DND-41 (cell line): ENCODE measurements at places on chromosomes 13 and 19.
A peak's percentile ranks its signal among the peaks of the same experiment; 100 is the strongest.

DNA sequence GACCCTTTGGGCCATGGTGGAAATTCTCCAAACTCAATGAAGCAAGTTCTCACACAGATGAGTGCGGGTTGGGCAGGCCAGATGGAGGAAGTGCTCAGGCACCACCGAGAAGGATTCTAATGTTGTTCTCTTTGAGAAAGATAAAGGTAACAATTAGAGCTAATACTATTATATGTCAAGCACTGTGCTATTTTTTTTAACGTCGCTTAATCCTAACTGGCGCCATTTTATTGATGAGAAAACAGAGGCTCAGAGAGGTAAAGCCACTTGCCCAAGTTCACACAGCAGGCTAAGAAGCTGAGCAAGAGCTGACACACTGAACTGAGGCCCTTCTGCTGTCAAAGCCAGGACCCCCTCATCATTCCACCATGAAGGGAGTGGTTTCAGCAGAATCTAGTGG lies 1.0 kb downstream of the FBL start:
- DNase-seq = no peak

DNA sequence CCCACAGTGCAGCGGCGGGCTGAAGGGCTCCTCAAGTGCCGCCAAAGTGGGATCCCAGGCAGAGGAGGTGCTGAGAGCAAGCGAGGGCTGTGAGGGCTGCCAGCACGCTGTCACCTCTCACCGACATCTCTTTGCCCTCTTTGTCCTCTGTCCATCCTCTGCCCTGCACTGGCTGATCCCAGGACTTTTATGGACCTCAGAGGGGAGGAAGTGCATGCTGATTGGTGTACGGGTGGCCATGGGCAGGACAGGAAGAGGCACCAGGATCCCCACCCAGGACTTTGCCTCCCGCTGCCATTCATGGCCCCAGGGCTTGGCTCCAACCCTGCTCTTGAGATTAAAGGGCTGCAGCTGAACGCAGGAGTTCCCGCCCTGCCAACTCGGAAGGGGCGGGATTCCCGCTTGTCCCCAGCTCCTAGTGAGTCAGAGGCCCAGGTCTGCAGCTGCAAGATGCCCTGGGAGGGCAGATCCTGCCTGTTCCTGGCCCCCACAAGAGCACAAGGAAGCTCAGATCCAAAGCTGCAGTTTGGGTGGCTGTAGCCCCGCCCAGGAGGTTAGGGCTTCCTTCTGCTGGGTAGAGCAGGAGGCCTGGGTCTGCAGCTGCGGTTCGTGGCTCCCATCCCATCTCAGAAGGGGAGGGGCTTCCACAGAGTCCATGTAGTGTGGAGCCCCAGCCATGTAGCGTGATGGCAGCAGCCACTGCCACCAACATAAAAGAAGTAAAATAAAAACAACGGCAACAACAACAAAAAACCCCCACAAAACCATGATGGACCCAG lies 1716.7 kb downstream of the SLITRK1 start:
- no peak for DNase-seq

DNA sequence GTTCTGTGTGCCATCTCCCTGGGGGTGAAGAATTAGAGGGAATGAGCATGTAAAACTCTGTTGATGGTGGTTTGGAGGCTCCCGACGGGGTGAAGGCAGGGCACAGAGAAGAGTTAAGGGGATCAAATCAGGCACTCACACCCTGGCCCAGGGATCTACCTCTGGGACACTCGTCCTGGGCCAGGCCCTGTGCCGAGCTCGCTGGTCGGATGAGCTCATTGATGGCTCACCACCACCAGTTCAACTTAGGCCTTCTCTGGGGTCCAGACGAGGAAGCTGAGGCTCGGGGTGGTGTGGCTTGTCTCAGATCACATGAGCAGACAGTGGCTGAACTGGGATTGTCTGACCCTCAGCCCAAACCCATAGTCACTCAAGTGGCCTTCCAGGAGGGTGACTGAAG lies 1.6 kb downstream of the NACC1 start:
- no peak for DNase-seq

DNA sequence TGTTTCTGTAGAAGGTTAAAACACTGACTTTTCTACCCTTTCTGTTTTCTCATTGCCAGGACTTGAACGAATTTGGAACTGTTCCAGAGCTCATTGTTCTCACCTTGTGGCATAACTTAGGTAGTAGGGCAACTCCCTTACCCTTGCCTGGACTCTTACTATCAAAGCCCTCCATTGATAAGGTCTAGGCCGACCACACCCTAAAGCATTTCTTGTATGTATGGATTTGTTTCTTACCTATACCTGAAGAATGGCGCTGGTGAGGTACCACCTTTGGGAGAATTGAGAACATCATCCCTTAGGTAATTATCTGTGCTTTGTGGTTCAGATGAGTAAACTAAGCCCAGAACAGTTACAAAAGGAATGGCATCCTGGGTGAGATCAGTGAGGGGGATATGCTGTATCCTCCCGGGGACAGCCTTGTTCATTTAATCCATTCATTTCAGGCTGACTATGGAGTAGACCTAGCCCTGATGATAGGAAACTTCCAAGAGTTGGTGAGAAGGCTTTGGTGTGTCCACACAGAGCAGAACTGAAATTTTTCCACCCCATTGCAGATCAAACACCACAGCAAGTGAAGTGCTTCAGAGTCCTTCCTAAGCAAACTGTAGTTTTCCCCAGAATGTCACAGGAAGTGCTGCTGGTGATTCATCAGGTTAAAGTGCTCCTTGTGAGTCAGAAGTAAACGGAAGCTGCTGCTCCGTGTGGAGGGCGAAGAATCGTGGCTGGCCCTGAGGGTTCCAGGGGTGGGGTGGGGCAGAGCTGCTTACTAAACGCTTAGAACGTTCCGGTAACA lies 113.0 kb downstream of the TEX26 start:
- DNase-seq = peak; percentile 80

DNA sequence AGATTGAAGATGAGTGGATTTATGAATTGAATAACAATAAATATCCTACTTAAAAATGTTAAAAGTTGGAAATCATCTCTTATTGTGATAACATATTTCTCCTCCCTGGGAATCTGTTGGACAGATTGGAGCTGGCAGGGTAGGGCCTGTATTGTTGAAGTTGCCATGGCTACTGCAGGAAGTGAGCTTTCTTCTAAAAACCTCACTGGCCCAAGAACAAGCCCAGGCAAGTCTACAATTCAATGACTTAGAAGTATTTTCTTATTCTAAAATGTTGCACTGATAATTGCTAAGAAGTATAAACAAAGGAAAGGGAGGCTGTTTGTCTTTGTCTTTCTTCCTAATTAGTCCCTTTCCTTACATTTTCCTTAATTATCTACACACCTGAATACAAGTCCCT lies 112.1 kb downstream of the DLEU7 start:
- DNase-seq = peak; percentile 71

DNA sequence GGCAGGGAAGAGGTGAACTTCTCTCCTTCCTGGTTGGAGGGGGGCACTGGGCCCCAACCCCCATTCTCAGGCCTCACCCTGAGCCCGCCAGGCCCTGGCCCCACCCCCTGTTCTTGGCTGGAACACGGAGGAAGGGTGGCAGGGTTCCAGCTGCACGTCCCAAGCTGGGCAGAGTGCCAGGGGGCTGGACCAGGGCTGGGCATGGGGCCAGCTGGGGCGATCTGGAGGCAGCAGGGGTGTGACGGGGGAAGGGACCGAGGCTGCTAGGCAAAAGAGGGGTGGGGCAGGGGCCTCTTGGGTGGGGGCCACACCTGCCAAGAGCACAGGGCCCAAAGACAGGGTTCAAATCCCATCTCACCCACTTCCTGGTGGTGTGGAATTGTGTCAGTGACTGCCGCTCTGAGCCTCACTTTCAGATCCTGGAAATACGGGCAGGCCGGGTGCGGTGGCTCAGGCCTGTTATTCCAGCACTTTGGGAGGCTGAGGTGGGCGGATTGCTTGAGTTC lies 2.2 kb downstream of the HIF3A start:
- DNase-seq = peak; percentile 32

DNA sequence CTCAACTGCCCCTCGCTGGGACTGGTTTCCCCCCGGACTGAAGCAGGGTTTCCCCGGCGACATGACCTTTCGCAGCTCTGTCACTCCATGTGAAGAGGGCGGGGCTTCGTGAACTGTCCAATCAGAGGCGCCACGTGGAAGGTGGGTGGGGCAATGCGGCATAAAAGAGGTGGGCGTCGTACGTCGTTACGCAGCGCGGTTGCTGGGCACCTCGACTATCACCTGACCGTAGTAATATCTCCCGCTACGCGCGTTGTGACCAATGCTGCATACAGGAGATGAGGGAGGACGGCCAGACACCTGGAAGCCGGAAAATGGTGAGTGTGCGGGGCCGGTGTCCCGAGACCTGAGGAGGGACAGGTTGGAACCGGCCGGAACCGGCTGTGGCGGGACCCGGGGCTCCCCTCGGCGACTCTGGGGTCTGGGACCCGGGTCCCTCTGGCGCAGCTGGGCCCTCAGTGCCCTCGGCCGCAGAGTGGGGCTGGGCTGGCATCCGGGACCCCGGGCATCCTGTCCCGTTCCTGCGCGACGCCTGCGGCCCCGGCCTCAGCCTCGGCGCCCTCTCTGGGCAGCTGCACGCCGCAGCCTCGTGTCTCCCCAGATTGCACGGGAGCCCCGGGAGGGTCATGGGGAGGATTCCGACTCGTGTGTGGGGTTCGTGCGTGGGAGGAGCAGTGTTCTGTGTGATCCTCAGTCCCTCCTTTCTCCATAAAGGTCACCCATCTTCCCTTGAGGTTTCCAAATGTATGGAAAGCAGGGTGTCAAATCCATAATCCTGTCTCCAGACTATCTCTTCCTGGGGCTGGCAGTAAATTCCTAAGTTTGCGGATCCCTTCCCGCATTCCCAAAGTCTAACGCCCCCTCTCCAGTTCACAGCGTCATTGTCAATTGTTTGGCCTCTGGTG lies 32.2 kb downstream of the ZNF136 start:
- DNase-seq = no peak

GRCh38 chr19:35059006-35059798 lies 17.7 kb downstream of the HPN start:
- DNase-seq = no peak

- no peak for DNase-seq
Observed at GRCh38 chr19:45444318-45445041, 20.8 kb upstream of the ERCC1 start.

- DNase-seq = no peak
Observed at GRCh38 chr13:97753942-97754670, 199.4 kb upstream of the IPO5 start.

- DNase-seq = no peak
Observed at GRCh38 chr13:76216729-76217128, 580.6 kb downstream of the LMO7 start.

- DNase-seq = no peak
Observed at GRCh38 chr13:97719736-97720135, 233.7 kb upstream of the IPO5 start.
